NCI-H510A (cell line): ENCODE measurements at places on chromosomes 3 and 15.

DNA sequence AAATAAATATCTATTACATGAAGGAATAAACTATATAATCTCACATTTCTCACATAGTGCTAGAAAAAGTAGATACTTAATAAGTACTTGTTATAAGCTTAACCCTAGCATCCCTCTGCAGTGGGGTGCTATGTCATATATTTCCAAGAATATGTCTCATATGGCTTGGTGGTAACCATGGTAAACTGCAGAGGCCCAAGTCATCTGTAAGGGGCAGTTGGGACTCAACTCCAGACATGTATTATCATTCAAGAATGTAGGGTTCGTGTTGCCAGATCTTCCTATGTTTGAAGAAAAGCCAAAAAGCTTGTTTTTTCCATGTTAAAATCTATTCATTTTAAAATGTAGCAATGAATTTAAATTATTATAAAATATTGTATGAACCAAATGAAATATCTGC is 46.2 kb downstream of the ZNF385D start:
- no peak for DNase-seq

- DNase-seq: no peak
These were observed 7.7 kb downstream of the SUCLG2 start for GRCh38 chr3:67646586-67647234.

DNA sequence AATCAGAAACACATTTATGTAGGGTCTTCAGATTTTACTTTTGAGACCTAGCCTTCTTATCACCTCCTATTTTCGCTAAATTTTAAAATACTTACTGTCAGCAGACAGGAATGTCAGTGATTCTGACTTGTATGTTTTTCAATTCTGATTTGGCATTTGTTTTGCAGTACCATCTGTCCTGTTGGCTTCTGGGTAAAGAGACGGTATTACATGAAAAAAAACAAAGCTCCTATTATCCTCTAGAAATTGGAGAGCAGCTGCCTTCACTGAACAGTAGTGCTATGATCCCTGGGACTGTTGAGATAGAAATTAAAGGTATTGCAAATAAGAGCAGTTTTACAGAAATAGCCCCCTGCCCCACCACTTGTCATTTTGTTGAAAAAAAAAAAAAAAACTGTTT is 8.4 kb downstream of the ARMC8 start:
- DNase-seq: no peak

GRCh38 chr15:95940431-95940985 is 390.0 kb upstream of the NR2F2 start:
- no peak for DNase-seq

DNA sequence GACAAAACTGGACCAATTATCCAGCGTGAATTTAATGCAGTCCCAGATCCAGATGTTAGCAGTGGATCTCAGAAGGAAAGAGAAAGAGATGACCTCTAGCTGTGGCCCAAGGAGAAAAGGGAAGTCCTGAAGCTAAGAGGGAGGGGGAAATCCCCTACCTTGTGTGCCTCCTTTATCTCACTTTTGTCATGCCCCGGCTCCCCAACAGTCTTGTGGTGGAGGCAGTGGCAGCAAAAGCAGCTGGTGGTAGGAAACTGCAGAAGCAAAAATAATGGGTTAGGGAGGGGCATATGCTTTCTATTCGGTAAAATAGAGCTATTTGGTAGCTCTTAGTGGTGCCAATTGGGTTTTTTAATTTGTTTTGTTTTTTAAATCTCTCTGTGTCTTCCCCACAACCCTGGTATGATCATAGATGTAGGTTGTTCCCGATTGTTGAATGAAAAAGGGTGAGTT is 56.5 kb downstream of the MCTP2 start:
- DNase-seq: no peak

DNA sequence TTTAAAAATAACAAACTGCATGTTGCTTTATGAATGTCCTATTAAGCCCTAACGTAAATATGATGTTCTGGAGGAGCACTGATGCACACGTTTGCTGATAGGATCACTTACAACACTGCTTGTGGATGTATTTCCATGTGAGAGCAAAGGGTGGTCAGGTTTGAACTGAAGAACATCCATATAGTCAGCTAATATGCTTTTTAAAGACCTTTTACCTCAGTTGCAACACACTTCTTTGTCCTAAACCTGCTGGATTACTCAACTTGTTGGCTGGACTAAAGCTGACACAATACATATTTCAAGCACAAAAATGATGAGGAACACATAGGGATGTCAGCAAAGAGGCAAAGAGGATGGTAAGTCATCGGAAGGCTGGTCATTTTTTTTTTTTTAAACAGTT is 186.6 kb downstream of the TIGIT start:
- DNase-seq: no peak
